ENCODE measurements at places on chromosomes 4 and X.

GRCh38 chrX:71198066-71198465 lies 25.0 kb upstream of the GJB1 start:
- no peak for DNase-seq

- DNase-seq = no peak
Observed at GRCh38 chrX:120137439-120137838, 21.0 kb upstream of the RHOXF2 start.

GRCh38 chr4:77695774-77696173 lies 90.2 kb downstream of the CXCL13 start:
- no peak for DNase-seq

DNA sequence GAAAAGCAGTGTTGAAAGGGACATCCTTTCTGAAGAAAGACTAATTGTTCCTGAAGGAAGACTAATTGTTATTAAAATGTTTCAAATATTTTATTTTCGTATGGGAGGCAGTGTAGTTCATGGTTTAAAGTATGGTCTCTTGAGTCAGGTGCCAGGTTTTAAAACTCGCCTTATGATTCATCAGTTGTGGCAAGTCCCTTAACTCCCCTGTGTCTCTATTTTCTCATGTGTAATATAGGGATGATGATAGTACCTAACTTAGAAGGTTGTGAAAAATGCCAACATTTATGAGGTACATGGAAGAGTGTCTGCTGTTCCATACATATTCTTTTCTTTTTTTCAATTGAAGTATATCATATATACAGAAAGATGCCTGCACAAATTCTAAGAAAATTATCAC lies 414.2 kb upstream of the DIPK2B start:
- no peak for DNase-seq

- DNase-seq = no peak
Observed at GRCh38 chr4:26557164-26557563, 26.7 kb upstream of the TBC1D19 start.

- DNase-seq = no peak
Observed at GRCh38 chr4:8135666-8136065, 22.9 kb downstream of the ABLIM2 start.

DNA sequence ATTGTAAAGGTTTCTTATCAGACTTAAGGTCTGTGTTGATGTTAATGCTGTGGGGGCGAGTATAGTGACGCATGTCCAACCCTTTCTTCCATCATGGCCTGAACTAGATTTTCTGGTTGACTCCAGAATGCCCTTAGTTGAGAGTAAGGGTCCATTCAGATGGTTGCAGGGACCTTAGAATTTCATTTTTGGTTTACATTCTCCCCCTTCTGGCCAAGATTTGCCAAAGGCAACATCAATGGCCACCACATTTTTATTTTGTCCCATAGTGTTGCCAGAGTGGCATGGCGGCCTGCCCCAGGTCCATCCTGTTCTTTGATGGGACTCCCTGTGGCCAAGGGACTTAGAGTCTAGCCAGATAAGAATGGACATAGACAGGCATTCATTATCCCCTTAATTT lies 368.5 kb downstream of the GPM6A start:
- no peak for DNase-seq

DNA sequence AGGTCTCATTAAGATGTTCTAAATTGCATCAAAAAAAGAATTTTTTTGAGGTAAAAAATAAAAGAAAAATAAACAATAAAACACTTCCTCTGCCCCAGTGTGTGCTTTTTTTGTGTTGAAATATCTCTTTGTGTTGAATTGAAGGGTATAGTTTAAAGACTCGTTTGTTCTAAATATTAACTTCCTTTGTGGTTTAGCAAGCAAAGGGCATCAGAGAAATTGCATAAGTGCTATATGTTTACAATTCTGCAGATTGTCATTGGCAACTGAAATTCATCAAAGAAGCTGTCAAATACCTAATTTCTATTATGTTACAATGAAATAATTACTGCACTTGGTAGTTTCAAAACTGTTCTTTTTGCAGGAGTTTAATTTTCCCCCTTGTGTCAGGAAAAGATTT lies 260.5 kb downstream of the DKK2 start:
- DNase-seq = no peak

- DNase-seq = no peak
Observed at GRCh38 chrX:150870029-150870428, 28.4 kb downstream of the CD99L2 start.

DNA sequence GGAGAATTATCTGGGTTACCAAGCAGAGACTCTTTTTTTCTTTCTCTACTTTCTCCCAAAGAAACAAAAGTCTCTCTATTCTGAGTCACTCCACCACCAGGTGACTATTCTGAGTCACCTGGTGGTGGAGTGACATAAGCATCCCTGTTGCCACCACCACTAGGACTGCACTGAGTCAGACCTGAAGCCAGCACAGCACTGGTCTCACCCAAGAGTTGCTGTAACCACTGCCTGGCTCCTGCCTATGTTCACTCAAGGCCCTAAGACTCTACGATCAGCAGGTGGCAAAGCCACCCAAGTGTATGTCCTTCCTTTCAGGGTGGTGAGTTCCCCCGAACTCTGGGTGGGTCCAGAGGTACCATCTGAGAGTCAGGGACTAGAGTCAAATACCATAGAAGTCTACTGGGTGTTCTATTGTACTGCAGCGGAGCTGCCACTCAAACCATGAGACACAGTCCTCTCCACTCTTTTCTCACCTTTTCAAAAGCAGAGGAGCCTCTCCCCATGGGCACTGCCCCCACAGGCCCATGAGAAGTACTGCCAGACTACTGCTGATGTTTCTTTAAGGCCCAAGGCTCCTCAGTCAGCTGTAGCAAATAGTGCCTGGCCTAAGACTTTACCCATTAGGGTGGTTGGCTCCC lies 209.6 kb upstream of the IRS4 start:
- DNase-seq = no peak

DNA sequence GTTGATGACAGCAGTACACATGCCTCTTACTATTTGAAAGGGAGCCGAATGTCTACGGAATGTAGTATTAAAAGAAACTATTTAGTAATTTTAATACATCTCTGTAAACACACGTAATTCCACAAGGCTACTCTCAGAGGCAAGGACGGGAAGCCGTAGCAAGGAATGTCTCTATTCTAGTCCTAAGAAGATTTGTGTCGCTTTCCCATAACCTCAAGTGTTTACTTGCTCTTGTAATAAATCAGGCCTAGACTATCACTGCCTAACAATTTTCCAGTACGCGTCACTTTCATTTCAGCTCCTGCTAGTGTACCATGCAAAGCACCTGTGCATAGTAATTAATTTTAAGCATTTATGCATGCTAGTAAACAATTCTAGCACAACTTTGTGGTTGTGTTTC lies 86.7 kb downstream of the OR13H1 start:
- no peak for DNase-seq

DNA sequence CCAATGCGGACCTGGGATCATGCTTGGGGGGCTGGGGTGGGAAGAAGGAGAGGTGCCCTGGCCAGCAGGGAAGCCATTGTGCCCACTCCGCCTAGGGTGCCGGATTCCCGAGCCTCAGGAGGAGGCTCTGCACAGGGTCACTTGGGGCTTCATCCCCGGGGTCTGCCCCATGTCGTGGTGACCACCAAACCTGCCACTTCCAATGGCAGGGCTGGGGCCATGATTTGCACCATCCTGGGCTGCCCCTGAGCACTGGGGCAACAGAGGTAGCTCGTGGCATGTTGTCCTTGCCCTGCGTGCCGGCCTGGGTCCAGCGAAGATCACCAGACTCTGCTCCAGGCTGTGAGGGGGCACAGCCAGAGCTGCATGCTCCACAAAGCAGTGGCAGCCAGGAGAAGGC lies 71.4 kb upstream of the DCAF12L2 start:
- DNase-seq = no peak

DNA sequence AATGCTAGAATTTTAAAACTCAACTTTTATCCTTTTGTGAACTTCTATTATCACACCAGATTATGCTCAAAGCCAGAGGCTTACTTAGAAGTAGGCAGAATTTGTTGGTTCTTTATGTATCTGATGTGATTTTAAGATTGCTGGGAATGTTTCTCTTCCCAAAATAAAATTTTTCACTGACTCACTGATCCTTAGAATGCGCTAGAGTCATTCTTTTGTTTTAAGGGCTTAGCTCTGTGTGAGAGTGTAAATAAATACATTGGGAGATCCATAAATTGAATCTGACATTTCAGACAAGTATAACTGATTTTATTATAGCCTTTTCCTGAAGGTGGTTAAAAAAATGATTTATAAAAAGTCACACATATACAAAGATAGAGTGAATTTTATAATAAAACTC lies 101.3 kb downstream of the LARP1B start:
- DNase-seq = no peak
